ENCODE measurements at places on chromosomes 13 and 19.
A peak's percentile ranks its signal among the peaks of the same experiment; 100 is the strongest.

DNA sequence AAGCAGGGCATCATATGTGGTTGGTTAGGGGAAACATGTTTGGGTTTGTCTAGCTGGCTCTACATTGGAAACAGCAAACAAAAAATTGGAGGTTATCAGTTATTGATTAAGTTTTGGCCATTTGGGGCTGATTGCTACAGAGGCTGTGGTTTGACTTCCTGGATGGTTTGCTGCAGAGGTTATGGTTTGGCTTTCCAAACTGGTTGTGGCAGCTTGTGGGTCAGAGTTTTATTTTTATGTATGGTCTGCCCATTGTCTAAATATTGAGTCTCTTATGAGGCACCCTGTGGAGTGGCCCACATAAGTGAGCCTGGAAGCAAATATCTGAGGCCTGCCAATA is 261.6 kb downstream of the GPC5 start:
- no peak for DNase-seq

DNA sequence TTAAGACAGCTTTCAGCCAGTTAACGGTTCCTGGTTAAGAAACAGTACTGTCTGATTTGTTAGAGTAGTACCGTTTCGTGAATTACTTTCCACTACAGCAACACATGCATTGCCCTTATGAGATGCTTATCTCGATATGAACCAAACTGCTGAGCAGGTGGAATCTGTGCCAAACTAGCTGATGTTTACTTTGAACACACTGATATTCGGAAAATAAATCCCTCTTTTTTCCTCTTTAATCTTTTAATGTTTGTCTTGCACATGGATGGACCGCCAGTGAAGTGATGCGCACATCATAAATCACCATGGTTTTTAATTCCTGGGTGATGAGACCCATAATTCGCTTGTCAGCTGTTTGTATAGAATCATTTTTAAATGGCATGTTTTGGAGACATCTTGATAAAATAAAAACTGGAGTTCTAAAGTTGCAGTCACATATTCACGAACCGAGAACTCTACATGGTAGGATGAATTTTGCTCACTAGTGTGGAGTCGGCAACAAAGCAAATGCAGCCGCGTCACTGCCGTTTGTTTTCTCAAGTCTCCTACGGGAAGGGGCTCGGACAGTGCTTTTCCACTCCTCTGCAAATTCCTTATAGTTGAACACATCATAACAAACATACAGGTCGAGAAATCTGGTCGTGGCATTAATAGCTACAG is 1.1 kb downstream of the GJA3 start:
- no peak for DNase-seq

GRCh38 chr13:91482427-91482826 is 84.0 kb downstream of the GPC5 start:
- no peak for DNase-seq

DNA sequence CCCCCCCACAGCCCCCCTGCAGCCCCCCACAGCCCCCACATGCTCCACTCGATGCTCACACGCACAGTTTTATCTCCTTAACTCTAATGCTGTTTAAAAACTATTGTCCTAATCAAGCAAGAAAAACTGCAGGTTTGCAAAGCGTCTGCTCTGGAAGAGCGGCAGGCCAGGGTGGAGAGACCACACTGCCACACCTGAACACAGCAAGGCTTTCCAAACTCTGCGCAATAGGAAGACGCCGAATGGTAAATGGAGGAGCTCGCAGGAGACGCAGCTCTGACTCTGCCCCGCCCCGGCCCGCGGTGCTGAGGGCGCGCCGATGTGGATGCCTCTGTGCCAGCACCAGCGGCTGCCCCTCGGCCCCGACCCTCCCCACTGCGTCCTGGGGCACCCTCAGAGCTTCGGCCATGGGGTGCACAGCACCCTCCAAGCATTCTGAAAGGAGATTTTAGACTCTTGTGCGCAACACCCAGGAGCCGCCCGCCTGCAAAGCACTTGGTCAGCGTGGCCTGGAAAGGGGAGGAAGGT is 32.4 kb downstream of the RASA3 start:
- no peak for DNase-seq

GRCh38 chr19:44927746-44928145 is 13.3 kb downstream of the APOC1 start:
- no peak for DNase-seq

- DNase-seq = no peak
Measured at GRCh38 chr19:28498404-28498976, 714.5 kb downstream of the UQCRFS1 start.

- no peak for DNase-seq
Measured at GRCh38 chr13:38630780-38631179, 56.1 kb upstream of the FREM2 start.

GRCh38 chr19:35585848-35586247 is at the start of gene PMIS2:
TSS of gene PMIS2 (plus strand) at chr19:35586173. CDS start at chr19:35586260, 87 bp downstream.
- peak; percentile 30 for DNase-seq

DNA sequence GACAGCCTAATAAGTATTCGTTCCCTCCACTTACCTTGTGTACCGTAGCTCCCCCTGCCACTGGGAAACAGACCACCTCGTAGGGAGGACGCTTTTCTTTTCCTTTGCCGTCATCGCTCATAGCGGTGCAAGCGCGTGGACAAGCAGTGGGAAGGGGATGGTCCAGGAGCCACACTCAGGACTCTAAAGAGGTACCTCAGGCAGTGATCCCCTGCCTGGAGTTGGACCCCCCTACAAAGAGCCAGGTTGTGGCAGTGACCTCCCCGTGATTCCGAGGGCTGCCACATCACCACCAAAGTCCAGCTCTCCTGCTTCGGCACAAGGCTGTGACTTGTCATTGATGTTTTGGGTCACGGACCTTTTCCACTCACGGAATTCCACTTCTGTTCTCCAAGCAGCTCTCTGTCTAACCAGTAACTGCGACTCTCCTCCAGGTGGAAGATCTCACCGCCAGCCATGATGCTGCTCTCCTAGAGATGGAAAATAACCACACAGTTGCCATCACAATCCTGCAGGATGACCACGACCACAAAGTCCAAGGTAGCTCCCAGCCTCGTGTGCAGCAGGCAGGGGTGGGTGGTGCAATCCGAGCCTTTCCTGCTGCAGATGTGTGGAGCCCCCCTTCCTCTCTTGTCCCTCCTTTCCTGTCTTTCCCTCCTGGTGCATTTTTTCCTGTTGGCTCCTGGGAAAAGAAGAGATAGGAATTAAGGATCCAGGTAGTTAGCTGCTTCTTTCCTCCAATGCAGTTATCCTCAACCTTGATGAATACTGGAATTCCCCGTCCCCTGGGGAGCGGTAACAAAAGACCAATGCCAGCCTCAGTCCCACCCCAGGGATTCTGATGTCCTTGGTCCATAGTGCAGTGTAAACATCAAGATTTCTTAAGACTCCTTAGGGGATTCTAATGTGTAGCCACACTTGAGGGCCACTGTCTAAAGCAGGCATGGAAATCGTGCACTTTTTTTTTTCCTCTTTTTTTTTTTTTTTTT is 107.7 kb downstream of the SLC7A1 start:
- no peak for DNase-seq

DNA sequence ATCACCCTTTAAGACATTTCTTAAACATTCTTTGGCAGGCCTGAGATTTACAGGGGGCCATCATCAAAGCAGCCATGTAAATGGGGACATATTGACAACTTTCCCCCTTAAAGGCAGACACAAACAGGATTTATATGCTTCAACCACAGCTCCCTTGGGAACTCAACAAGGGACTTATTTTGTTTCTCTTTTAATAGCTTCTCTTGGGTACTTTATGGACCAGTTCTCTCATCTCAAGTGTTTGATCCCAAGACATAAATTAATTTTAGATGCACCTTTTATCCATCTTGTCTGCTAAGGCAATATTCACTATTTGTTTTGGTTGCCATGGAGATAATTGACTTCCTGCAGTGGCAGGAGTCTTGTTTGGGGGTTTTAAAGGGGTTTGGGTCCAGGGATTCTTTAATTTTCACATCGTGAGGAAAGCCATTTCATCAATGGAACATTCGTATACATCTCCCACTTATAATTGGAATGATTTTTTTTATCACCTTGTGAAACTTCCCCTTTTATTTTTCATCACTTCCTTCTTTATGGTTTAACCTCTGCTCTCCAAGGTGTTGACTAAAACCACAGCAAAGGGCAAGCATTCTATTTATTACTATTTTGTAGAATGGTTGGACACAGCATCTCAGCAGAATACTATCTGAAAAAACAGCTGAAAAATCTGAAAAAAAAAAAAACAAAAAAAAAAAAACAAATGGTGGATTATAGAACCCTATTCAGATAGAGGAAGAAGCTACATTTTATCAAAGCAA is 726.0 kb downstream of the DIAPH3 start:
- no peak for DNase-seq

DNA sequence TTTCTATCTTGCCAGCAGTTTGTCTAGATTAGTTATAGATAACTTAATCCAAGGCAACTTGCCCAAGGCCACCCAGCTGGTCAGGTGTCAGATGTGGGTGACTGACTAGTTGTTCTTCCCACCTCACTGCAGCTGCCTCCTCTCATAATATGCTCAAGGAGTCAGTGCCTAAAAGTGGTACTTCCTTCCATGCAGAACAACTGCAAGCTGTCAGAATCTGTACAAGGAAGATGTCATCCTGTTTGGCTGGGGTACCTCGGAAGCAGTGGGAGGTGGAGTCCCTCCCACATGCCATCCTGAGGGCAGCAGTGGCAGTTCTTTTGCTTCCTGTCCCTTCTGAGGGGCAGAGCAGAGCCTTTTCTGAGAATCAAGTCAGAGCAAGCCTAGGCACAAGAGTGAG is 193.2 kb upstream of the RFC3 start:
- DNase-seq = no peak

DNA sequence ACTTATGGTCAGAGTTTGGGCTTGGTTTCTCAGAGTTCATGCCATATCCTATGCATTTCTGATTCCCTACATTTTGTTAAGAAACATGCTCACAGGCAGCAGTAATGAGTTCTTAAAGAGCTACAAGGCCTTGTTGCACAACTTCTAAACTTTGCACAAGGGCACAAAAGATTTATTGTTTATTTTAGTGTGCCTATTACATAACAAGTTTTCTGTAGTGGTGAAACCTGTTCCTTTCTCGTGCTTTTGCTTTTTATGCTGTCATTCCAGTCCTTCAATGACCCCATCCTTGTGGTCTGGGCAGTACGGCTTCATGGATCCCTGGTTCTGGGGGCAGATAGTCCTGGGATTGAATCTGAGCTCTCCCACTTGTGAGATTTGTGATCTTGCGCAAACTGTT is 17.8 kb downstream of the ZNF507 start:
- DNase-seq = no peak

DNA sequence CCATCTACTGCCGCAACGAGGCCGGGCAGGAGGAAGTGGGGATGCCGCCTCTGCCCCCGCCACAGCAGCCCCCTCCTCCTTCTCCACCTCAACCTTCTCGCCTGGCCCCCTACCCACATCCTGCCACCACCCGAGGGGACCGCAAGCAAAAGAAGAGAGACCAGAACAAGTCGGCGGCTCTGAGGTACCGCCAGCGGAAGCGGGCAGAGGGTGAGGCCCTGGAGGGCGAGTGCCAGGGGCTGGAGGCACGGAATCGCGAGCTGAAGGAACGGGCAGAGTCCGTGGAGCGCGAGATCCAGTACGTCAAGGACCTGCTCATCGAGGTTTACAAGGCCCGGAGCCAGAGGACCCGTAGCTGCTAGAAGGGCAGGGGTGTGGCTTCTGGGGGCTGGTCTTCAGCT is 3.4 kb upstream of the NUP62 start:
- DNase-seq = no peak

DNA sequence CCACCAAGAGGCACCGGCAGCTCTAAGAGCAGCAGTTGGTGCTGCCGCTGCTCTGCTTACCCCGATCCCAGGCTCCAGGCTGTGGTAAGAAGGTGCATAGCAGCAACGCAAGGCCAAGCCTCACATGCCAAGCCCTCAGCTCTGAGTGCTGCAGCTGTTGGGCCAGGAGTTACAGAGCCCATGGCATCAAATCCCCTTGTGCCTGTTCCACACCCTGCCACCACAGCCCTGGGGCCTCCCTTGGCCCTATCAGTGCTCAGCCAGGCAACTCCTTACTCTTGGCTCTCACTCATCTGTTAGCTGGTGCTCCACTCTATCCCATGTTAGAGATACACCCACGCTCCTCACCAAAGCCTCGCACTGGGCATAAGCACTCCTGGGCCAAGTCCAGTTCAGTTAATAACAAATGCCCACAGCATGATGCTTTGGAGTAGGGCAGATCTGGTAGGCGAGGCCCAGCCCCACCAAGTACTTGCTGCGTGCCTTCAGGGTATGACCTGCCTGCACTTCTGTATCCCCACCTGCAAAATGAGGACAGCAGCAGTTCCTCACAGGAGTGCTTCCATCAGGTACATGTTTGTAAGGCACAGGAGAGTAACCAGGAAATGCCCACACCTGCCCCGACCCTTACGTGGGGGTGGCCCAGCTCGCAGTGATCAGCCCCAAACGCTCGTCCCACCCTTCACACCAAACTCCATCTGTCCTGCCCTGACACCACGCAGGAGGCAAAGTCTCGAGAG is 16.2 kb downstream of the AKAP8L start:
- DNase-seq = no peak

DNA sequence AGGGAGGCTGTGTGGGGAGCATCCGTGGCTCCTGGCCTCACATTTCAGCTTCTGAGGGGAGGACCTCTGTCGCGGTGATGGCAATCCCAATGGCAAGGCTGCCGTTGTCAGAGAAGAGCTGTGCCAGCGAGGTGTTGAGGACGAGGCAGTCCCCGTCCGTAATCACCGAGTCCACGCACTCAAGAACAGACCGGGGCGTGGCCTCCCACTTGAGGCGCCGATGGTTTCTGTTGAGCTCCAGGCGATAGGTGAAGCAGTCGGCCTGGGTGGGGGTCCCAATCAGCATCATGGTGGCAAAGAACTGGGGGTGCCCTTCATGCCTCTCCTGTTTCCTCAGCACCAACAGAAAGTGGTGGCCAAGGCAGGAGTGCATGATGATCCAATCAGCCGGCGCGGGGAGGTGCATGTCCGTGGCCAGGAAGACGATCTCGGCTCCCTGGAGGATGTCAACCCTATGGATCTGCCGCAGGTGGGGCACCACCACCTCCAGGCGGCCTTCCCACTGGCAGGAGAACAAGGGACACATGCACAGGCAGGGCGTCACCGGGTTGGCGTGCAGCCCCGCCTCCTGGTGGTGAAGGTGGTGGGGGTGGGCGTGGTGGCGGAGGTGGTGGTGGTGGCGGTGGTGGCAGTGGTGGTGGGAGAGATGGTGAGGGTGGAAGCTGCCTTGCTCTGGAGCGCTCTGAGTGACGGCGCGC is 68.1 kb downstream of the SIAH3 start:
- no peak for DNase-seq

DNA sequence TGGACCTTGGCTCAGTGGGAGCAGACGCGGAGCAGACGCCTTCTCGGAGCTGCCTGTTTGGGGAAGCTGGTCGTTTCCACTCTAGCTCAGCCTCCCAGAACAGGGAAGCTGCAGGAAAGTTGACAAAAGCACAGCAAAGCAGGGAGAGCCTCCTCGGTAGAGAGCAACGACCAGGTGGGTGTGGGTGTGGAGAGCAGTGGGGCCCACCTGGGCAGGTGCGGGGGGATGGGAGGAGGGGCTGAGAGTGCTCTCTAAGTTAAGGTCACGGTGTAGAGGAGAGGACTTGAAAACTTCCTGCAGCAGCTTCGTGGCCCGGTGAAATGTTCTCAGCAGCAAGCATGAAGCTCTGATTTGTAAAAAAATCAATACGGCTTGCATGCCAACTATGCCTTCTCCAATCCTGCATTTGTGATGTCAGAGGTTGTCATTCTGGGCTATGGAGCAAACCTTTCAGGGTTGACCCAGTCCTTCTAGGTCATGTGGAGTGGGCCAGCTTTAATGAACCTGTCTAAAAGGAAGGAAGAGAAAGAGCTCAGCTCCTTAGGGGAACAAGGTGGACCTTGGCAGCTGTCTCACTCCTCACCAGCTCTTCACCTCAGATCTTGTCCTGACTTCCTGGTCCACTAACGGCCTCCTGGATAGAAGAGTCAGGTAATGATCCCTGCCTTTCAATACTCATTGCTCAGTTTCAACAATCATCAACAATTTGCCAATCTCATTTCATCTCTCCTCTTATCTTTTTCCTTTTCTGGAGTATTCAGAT is 85.8 kb upstream of the UBL3 start:
- no peak for DNase-seq
